ENCODE measurements at places on chromosomes 16 and 17.

DNA sequence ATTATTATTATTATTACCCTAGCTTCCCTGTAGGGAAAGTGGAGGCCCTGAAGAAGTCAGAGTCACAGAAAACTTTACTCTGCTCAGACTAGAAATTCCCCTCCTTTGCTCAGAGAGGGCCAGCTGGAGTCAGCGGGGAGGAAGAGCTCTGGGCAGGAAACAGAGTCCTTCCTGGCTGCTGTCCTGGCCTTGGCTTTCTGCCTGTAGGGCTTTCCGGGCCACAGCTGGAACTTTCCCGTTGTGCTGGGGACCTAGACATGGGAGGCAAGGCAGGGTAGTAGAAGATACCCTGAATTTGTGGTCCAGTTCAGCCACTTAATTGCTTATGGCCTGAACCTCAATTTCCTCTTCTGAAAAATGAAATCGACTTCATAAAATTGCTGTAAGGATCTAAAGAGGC lies 14.0 kb upstream of the CCL2 start:
- no peak for DNase-seq

DNA sequence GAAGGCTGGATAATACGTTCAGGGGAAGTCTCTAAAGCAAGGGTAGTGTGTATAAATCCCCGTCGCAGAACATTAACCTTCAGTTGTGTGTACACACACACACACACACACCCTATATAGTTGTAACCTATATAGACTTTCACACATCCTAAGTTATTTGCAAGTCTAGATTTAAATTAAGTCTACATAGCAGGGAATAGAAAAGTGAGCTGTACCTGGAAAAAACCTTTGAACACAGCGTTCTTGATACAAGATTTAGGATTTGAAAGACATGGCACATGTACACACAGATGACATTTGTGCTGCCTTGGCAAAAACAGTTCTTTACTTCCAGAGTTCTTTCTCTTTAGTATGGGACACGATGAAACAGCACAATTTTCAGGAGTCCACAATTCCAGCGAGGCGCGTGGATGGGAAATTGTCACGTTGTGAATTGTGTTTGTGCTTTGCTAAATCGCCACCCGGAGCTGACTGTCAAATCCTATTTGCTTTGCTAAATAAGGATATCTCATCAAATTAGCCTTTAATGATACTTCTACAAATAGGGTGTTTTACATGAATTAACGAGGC lies 233.9 kb downstream of the MRTFB start:
- DNase-seq, result no peak

DNA sequence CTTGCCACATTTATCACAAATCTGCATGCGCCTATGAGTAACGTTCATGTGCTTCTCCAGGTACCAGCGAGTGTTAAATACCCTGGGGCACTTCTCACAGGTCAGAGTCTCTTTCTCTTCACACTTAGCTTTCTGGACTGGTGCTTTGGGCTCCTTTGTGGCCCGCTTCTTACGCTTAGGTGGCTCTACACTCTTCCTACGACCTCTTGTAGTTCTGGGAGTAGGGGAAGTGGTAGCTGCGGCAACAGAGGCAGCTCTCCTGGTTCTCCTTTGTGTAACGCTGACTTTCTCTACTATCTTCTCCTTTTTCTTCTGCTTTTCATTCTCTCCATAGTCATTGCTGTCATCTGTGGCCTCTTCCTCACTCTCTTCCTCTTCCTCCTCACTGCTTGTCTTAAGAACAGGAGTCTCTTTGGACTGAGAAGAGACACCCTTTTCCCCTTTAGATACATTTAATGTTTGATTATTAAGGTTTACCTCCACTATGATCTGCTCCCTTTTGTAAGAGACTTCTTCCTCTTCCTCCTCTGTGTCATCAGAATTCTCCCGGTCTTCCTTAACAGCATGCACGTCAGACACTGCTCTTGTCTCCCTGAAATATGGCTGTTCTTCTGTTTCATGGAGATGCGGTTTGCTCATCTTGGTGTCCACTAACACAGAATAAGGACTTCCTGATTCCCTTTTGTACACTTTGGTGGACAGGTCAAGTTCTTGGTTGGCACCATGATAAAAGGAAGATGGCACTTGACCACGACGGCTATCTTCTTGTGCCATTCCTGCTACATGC lies 45.0 kb downstream of the ZNF652 start:
- DNase-seq, result no peak

GRCh38 chr17:55090079-55090492 lies 121.5 kb downstream of the STXBP4 start:
- no peak for DNase-seq

DNA sequence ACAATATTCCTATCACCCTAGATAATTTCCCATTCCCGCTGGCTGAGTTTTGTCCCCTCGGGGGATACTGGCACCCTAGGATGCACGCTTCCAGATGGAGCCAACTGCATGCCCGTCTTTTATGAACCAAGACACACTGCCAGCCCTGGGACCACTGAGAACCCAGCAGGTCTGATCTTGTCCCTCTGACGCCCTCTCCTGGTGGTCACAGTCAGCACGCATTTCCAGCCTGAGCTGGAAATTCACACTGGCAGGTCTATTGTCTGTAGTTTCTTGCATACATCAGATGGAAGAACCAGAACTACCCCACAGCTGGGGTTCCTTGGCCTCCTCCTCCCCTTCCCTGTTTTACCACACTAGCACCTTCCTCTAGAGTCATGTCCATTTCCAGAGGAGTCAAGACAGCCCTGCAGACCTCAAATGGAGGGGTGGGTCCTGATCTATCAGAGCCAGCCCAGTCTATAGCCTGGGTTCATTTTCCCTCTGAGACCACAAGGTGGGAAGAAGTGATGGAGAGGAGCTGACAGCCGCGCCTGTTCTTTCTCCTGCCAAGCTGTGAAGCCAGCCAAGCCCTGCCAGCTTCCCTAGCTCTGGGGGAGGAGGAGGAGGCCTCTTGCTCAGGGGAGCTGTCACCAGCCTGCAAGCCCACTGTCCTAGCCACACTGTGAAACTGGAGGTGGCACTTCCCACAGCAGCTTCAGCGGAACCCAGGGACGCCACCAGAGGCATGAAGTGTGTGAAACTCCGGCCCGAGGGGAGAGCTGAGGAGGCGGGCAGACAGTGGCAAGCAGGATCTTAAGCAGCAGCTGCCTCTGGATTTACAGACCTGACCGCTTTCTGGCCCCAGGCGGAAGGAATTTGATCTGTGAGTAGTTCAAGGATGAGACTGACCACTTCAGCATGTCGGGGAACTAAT lies 29.3 kb downstream of the MXRA7 start:
- no peak for DNase-seq

GRCh38 chr17:5211458-5211857 lies 19.8 kb upstream of the ZNF594 start:
- DNase-seq, result no peak

GRCh38 chr16:66541388-66542355 lies 8.2 kb downstream of the TK2 start:
- no peak for DNase-seq
